PC-3 (cell line): ENCODE measurements at places on chromosomes 11 and 22. TPM values are rescaled to one million over a fixed set of nuclear protein-coding genes. Genes with fewer than 3 reads are reported as not detected.
A peak's percentile ranks its signal among the peaks of the same experiment; 100 is the strongest.

- peaks cover 17% of the 10 kb centered on the region for H3K4me1 ChIP-seq
- no peaks in the 10 kb centered on the region for H3K27me3 ChIP-seq
- peaks cover 18% of the 10 kb centered on the region for H3K36me3 ChIP-seq
- no peak overlapping the region for H3K27ac ChIP-seq
- DNase-seq = peak; percentile 81
- peak overlapping the region; percentile 40; the same call in 1 of the 2 replicates for H3K4me3 ChIP-seq
Observed at GRCh38 chr11:69089258-69089657, 40.5 kb downstream of the TPCN2 start.

The CALCB gene
- total RNA-seq = not detected in 2 replicates

DNA sequence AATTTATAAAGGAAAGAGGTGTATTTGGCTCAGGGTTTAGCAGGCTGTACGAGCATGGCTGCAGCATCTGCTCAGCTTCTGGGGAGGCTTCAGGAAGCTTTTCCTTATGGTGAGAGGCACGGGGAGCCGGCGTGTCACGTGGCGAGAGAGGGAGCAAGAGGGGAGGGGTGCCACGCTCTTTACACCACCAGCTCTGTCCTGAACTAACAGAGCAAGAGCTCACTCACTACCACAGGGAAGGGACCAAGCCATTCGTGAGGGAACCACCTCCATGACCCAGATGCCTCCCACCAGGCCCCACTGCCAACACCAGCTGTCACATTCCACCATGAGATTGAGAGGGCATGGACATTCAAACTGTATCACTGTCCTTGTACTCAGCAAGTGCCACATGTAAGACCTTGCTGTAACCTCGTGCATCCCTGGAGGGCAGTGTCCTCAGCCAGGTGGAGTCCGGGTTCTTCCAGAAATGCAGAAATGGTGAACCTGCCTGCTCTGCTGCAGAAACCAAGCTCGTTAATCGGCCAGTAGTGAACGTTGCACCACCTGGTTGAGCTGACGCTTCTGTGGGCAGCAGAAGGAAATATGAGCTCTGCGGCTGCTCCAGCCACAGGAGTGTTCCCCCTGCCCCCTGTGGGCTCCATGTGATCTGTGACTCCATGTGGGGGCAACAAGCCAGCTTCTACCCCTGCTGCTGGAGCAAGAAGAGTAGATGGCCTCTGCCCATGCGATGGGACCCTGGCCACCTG, 368.6 kb downstream of the TBC1D22A start:
- no peak for DNase-seq
- no peaks in the 10 kb centered on the region for H3K36me3 ChIP-seq
- H3K27me3 ChIP-seq = no peaks in the 10 kb centered on the region
- peaks cover 14% of the 10 kb centered on the region for H3K4me1 ChIP-seq

DNA sequence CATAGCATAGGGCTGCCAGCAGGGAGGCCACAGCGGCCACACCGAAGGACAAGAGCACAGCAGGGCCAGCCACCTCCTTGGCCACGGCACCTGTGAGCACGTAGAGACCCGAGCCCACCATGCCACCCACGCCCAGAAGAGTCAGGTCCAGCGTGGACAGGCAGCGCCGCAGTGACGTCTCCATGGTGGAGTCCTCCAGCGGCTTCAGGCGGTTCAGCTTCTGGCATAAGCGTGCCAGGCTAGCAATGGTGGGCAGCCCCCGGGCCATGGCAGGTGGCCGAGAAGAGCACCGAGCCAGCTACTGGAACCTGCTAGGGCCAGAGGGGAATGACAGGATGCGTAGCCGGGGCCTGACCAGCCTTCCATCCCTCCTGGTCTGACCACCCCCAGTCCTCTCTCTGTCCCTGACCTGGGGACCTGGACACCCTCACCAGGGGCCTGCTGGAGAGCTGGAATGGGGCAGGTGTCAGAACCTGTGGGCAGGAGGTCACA, 770 bp downstream of the SLC7A4 start:
- H3K4me1 ChIP-seq = no peaks in the 10 kb centered on the region
- H3K4me3 ChIP-seq = no peak overlapping the region
- H3K27me3 ChIP-seq = no peaks in the 10 kb centered on the region
- H3K36me3 ChIP-seq = no peaks in the 10 kb centered on the region
- no peak overlapping the region for H3K27ac ChIP-seq

DNA sequence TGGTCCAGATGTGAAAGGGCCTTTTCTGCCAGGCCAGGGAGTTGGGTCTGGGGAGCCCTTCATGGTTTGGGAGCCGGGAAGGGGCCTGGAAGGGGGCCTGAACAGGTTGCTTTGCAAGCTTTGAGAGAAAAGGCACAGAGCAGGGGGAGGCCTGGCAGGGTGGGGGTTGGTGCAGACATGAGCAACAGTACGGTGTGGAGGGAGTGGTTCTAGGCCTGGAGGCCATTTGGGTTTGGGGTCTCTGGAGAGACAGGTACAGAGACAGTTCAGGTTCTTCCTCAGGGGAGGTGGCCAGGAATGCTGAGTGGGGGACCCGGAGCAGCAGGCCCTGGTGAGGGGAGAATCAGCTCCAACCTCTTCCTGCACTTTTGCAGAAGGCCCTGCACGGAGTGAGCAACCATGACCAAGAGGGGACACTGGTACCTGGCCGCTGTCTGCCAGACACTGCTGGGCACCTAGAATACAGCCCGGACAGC, 1.4 kb downstream of the KDELR3 start:
- H3K36me3 ChIP-seq = no peaks in the 10 kb centered on the region
- no peak for DNase-seq
- peaks cover 5% of the 10 kb centered on the region; the same call in 1 of the 2 replicates for H3K4me1 ChIP-seq
- no peak overlapping the region for H3K4me3 ChIP-seq
- H3K27ac ChIP-seq = no peak overlapping the region
- H3K27me3 ChIP-seq = no peaks in the 10 kb centered on the region

The OR6T1 gene
- total RNA-seq = not detected in 2 replicates

- no peaks in the 10 kb centered on the region for H3K36me3 ChIP-seq
- no peaks in the 10 kb centered on the region for H3K27me3 ChIP-seq
- no peak overlapping the region for H3K27ac ChIP-seq
- DNase-seq = no peak
- H3K4me1 ChIP-seq = no peaks in the 10 kb centered on the region
Observed at GRCh38 chr11:85922367-85922766, 67.2 kb downstream of the CCDC83 start.

The MUC15 gene
- not detected in 2 replicates for total RNA-seq

DNA sequence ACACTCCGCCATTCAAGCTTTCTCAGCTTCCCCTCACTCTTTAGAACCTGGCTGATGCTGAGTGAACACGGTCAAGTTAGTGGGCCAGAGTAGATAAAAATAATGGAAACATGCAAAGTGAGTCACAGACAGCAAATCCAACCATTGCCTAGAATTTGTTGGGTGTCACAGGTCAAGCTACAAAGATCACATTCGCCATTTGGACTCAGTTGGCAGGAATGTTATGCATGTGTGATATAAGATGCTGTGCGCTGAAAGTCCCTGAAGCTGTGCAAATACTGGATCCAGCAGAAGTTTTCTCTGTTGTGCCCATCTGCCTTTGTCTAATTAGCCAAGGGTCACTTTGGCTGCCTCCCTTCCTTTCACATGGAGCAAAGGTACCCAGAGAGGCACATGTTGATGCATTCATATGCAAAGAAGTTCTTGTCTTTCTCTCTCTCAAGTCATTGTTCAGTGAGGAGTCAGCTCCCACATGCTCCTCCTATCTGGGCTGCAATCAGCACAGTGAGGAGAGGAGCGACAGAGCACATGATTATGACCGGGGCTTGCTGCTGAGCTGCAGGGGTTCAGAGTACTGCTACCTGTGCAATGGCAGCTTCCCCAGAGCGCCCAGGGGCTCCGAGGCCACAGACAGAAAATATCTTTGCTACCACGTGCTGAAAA, 39.7 kb downstream of the FLI1 start:
- H3K27ac ChIP-seq = no peak overlapping the region
- no peaks in the 10 kb centered on the region for H3K4me1 ChIP-seq
- no peaks in the 10 kb centered on the region; the same call in 1 of the 2 replicates for H3K27me3 ChIP-seq
- DNase-seq = no peak
- no peak overlapping the region for H3K4me3 ChIP-seq

The OR5L2 gene
- not detected in 2 replicates for total RNA-seq

- peak overlapping the region; percentile 41 for H3K4me3 ChIP-seq
- H3K27me3 ChIP-seq = no peaks in the 10 kb centered on the region
- peak overlapping the region; percentile 97 for H3K27ac ChIP-seq
- DNase-seq = peak; percentile 60
- peaks cover 65% of the 10 kb centered on the region for H3K4me1 ChIP-seq
Observed at GRCh38 chr11:76030968-76031590, 175.2 kb downstream of the WNT11 start.

The SHANK2 gene
- total RNA-seq = 33.2 and 45.0 TPM in 2 replicates

DNA sequence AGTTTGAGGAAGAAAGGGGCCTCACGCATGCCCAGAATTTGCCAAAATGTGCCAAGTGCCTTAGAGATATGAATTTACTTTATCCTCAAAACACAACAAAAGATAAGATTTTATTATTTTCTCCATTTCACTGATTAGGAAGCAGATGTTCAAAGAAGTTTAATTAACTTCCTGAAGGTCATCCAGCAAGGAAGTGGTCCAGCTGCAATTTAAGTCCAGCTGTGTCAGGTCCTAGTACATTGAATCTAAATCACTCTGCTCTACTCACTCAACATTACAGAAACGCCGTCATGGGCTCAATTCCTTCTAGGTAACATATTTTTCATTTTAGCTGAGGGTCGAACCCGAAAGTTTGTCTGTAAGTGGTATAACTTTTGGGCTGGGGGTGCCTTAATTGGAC, 115.4 kb downstream of the CCDC34 start:
- no peak overlapping the region for H3K4me3 ChIP-seq
- H3K36me3 ChIP-seq = no peaks in the 10 kb centered on the region
- peaks cover under 1% of the 10 kb centered on the region for H3K4me1 ChIP-seq
- DNase-seq = no peak
- H3K27ac ChIP-seq = no peak overlapping the region

- no peak for DNase-seq
- H3K27ac ChIP-seq = no peak overlapping the region
- H3K4me3 ChIP-seq = no peak overlapping the region
- no peaks in the 10 kb centered on the region for H3K27me3 ChIP-seq
Observed at GRCh38 chr22:40313007-40313406, 33.3 kb upstream of the ADSL start.

GRCh38 chr22:41844513-41844912, 11.6 kb downstream of the SREBF2 start:
- no peak overlapping the region for H3K4me3 ChIP-seq
- H3K27ac ChIP-seq = peak overlapping the region; percentile 41
- H3K36me3 ChIP-seq = no peaks in the 10 kb centered on the region
- peak; percentile 74 for DNase-seq
- no peaks in the 10 kb centered on the region for H3K27me3 ChIP-seq

DNA sequence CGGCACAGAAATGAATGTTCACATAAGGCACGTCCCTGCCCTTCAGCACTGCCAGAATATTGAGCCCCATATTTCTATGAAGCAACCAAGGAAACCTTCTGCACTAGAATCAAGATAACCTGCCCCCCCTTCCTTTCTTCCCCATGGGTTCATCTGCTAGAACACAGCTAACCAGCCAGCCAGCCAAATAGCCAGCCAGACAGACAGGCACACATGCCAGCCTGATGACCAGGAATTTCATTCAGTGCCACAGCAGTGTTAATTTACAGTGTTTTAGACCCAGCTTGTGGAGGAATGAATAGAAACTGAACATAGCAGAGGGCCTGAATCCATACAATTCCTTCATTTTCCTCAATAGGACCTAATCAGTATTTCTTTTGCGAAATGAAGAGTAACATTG, 57.0 kb downstream of the TENM4 start:
- no peak overlapping the region for H3K4me3 ChIP-seq
- H3K27me3 ChIP-seq = peaks cover 50% of the 10 kb centered on the region; the same call in 1 of the 2 replicates
- DNase-seq = no peak
- no peak overlapping the region for H3K27ac ChIP-seq
- H3K4me1 ChIP-seq = no peaks in the 10 kb centered on the region

DNA sequence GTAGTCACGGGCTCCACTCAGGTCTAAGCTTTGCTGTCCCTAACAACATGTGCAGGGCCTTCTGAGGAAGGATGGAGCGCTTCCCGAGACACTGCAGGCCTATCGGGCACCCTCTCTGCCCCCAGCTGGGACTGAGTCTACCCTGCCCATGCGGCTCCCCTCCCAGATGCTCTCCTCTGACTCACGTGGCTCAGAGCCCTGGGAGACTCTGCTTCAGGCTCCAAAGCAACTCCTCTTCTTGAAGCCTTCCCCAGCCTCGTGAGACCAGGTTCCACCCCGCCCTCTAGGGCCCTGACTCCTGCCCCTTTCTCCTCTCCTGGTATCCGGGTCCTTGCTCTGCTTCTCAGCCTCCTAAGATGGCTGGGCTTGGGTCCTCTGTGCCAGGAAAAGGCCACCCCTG, 28.4 kb upstream of the ARFGAP3 start:
- no peaks in the 10 kb centered on the region; the same call in 1 of the 2 replicates for H3K36me3 ChIP-seq
- no peak for DNase-seq
- no peaks in the 10 kb centered on the region for H3K27me3 ChIP-seq
- H3K4me3 ChIP-seq = no peak overlapping the region
- H3K27ac ChIP-seq = no peak overlapping the region

The ARHGAP20 gene
- not detected in 2 replicates for total RNA-seq

DNA sequence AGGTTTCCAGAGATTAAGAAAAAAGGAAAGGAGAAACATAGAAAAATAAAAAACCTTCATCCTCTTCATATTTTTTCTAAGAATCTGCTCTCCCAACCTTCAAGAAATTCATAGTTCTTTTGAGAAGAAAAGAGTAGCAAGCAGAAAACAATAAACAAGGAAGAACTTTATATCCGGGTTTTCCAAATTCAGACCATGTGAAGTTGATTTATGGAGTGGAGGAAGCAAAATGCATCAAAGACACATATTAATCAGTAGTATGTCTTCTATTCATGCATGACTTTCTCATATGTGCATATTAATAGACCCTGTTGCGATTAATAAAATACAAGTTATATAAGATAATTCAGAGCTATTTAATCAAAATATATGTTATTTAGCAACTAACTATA, 20.5 kb upstream of the CTSC start:
- DNase-seq = no peak
- no peaks in the 10 kb centered on the region for H3K27me3 ChIP-seq
- no peaks in the 10 kb centered on the region for H3K36me3 ChIP-seq
- 0 out of 2 replicates have a peak overlapping the region, but pooled peaks have one; percentile 0 for H3K4me3 ChIP-seq
- H3K4me1 ChIP-seq = peaks cover 33% of the 10 kb centered on the region

GRCh38 chr11:79541466-79541865, 100.6 kb upstream of the TENM4 start:
- H3K36me3 ChIP-seq = no peaks in the 10 kb centered on the region
- no peak overlapping the region for H3K27ac ChIP-seq
- no peaks in the 10 kb centered on the region for H3K4me1 ChIP-seq
- no peak for DNase-seq
- H3K4me3 ChIP-seq = no peak overlapping the region

The TREH gene
- total RNA-seq = not detected in 2 replicates

GRCh38 chr22:20586403-20586745, 79.0 kb downstream of the MED15 start:
- no peaks in the 10 kb centered on the region for H3K4me1 ChIP-seq
- no peak for DNase-seq

DNA sequence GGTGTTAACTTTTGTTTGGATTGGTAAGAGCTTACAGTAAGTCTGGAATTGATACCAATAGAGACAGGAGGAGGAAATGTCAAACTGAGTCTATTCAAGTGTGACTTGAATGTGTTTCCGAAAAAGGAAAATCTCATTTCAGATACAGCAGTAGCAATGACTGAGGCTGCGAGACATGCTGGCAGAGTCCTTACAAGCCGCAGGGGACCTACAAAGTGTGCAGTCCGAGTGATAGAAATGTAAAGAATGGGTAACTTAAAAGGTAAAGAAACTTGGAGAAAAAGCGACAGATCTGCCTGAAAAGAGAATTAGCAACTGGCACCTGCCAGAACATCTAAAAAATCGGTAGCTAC, 444 bp downstream of the CWF19L2 start:
- no peak for DNase-seq
- peaks cover 14% of the 10 kb centered on the region for H3K4me1 ChIP-seq
- H3K27ac ChIP-seq = no peak overlapping the region
- H3K36me3 ChIP-seq = peaks cover 12% of the 10 kb centered on the region; the same call in 1 of the 2 replicates
